ENCODE measurements at places on chromosomes 2 and 18.
A peak's percentile ranks its signal among the peaks of the same experiment; 100 is the strongest.

DNA sequence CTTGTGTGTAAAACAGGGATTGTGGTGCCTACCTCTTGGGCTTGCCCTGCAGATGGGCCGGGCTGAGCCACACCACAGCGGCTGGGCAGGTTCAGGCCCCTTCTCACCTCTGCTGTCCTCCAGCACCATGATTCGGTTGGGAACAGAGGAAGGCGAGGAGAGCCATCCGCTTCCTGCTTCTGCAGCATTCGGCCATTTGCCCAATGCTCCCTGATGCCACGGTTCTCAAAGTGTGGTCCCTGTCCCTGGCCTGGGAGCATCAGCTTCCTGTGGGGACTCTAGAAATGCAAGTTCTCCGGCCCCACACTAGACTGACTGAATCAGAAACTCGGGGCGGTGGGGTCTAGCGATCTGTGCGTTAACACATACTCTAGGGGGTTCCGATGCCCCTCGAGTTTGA, 65.1 kb downstream of the RRM2 start:
- no peak for DNase-seq
- no peak overlapping the region for H3K4me3 ChIP-seq
- H3K4me1 ChIP-seq = no peaks in the 10 kb centered on the region
- no peak overlapping the region for H3K27ac ChIP-seq
- H3K36me3 ChIP-seq = no peaks in the 10 kb centered on the region

- no peaks in the 10 kb centered on the region for H3K27me3 ChIP-seq
- DNase-seq = no peak
- no peaks in the 10 kb centered on the region for H3K4me1 ChIP-seq
- H3K4me3 ChIP-seq = no peak overlapping the region
- H3K27ac ChIP-seq = no peak overlapping the region
- H3K36me3 ChIP-seq = no peaks in the 10 kb centered on the region
Measured at GRCh38 chr2:240890691-240891090, 5.3 kb downstream of the MAB21L4 start.

GRCh38 chr2:176914371-176914770, 298.2 kb upstream of the HNRNPA3 start:
- H3K4me1 ChIP-seq = no peaks in the 10 kb centered on the region
- no peak overlapping the region for H3K4me3 ChIP-seq
- H3K27me3 ChIP-seq = no peaks in the 10 kb centered on the region
- H3K27ac ChIP-seq = no peak overlapping the region
- no peaks in the 10 kb centered on the region for H3K36me3 ChIP-seq
- no peak for DNase-seq

GRCh38 chr2:168679081-168679480, 123.4 kb upstream of the NOSTRIN start:
- no peak overlapping the region for H3K27ac ChIP-seq
- DNase-seq = no peak
- no peak overlapping the region for H3K4me3 ChIP-seq
- no peaks in the 10 kb centered on the region for H3K4me1 ChIP-seq
- H3K36me3 ChIP-seq = no peaks in the 10 kb centered on the region

DNA sequence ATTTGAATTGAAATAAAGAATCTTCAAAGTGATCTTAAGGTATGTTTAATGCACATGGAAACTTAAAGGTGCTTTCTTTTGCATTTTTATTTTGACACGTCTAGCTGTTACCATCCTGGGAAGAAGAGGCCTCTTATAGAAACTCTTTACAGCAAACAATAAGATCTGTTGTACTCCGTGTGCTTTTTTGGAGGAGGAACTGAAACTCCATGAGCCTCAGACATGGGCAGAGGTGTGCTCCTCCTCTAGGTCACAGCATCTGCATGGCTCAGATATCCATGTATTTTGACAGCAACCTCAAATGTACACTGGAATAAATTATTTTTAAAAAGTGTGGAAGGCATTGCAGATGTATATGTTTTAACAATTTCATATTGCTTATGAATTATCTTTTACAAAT, 783.3 kb upstream of the SALL3 start:
- H3K27me3 ChIP-seq = no peaks in the 10 kb centered on the region
- no peak overlapping the region for H3K27ac ChIP-seq
- no peak overlapping the region for H3K4me3 ChIP-seq
- H3K36me3 ChIP-seq = no peaks in the 10 kb centered on the region
- DNase-seq = no peak

DNA sequence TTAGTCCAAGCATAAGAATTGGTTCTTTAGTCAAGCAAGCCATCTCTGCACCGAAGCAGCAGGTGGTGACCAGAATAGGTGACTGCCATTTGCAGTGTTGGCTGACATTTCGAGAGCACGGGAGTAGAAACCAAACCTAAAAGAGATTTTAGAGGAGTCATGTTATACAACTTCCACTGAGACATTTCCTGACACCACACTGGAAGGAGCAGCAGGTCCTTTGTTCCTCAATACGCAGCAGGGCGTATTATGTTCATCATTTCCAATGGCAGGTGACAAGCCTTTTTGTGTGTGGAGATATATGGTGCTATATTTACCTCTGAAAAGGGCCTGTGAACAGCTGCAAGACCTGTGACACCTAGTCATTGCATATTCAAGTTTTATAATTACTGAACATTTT, 418.8 kb upstream of the NETO1 start:
- H3K36me3 ChIP-seq = no peaks in the 10 kb centered on the region
- H3K4me3 ChIP-seq = no peak overlapping the region
- no peaks in the 10 kb centered on the region for H3K27me3 ChIP-seq
- no peak for DNase-seq

DNA sequence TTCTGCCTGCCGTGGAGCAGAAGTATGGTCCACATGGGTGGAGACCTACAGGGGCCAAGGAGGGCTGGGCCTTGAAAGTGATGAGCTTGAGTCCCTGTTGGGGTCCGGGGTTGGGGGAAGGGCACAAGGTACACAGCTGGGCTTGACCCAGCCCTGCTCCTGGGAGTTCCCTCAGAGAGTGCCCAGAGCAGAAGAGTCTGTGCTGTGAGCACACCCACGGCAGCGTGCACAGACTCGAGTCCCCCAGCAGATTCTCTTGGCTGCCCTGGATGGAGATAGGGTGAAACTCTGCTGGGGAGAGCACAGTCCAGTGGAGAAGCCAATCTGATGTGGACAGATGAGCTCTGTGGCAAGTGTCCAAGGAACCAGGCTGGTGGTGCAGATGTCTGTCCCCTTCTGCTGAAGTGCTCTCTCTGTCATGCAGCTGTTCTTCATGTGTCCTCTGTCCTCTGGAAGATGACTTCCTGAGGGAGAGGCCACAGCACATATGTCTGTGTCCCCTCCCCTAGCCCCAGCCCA, 27.5 kb downstream of the INPP4A start:
- H3K4me1 ChIP-seq = peaks cover 27% of the 10 kb centered on the region
- no peak overlapping the region for H3K4me3 ChIP-seq
- H3K27me3 ChIP-seq = no peaks in the 10 kb centered on the region

GRCh38 chr2:85308896-85309555, 18.8 kb downstream of the TGOLN2 start:
- peaks cover 6% of the 10 kb centered on the region for H3K4me1 ChIP-seq
- no peak overlapping the region for H3K27ac ChIP-seq
- peaks cover 21% of the 10 kb centered on the region for H3K36me3 ChIP-seq
- H3K27me3 ChIP-seq = no peaks in the 10 kb centered on the region
- no peak overlapping the region for H3K4me3 ChIP-seq
- DNase-seq = no peak

DNA sequence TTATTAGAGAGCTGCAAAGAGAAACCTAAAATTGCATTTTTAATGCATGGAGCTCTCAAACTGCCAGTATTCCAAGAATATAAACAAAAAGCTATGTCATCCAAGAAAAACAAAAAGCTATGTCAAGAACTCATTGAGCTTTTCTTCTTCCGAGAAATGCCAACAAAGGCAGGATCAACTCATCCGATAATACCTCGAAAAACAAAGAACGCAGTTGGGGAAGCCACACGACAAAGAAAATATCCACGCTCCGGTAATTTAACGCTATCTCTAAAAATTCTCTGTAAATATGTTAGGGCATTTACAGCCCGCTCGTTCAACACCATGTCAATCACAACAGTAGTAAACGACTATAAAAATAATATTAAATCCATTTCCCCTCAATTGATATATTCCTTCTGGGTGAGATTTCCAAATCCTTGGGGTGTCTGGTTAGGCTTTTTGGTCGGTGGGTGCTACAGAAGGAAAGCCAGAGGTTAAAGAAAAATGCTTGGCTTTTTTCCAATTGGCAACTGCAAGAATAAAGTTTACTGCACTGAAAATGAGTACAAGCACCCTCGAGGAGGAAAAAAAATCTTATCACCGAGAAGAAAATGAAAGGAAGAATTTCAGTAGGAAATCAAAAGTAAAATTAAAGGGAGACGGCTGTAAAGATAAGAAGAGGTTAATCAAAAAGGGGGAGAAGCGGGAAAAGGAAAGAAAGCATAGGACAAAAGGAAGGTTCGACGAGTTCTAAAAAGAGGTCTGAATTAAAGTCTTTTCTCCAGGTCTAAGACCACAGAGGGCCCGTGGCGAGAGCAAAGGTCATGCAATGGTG, 856 bp downstream of the TIA1 start:
- DNase-seq = no peak
- H3K4me3 ChIP-seq = peak overlapping the region; percentile 99
- no peaks in the 10 kb centered on the region for H3K27me3 ChIP-seq

DNA sequence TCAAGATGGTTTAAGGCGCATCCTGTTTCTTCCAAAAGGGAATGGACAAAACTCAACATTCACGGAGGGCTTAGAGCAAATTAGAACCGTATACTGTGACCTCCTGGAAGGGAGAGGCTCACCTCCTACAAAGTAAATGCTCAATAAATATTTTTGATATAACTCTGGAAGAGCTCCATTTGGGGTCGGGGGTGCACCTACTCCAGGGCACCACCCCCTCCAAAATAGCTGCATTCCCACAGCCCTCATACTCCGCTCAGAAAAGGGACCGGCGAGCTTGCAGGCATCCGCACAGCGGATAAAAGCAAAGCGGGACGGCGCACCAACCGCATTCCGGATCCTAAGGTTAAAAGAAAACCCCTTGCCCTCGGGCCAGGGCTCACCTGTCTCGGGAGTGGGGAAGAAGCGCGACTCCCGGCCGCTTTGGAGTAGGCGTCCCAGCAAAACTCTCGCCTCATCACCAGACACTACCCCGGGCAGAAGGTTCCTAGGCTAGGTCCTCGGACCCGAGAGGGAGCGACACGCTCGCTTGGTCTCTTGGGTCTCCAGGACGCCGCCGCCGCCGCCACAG, 378 bp downstream of the WDPCP start:
- H3K4me3 ChIP-seq = peak overlapping the region; percentile 81
- H3K4me1 ChIP-seq = peaks cover 47% of the 10 kb centered on the region
- DNase-seq = no peak

GRCh38 chr2:237471438-237472186, 15.4 kb upstream of the MLPH start:
- peak overlapping the region; percentile 78 for H3K27ac ChIP-seq
- H3K27me3 ChIP-seq = peaks cover 3% of the 10 kb centered on the region
- DNase-seq = no peak
- peaks cover 28% of the 10 kb centered on the region for H3K4me1 ChIP-seq
- no peaks in the 10 kb centered on the region for H3K36me3 ChIP-seq

GRCh38 chr2:38260972-38261371, 116.1 kb downstream of the ATL2 start:
- no peaks in the 10 kb centered on the region for H3K27me3 ChIP-seq
- no peak overlapping the region for H3K4me3 ChIP-seq
- H3K36me3 ChIP-seq = no peaks in the 10 kb centered on the region
- DNase-seq = no peak
- H3K27ac ChIP-seq = no peak overlapping the region
